ENCODE measurements at places on chromosomes 1 and 21.

DNA sequence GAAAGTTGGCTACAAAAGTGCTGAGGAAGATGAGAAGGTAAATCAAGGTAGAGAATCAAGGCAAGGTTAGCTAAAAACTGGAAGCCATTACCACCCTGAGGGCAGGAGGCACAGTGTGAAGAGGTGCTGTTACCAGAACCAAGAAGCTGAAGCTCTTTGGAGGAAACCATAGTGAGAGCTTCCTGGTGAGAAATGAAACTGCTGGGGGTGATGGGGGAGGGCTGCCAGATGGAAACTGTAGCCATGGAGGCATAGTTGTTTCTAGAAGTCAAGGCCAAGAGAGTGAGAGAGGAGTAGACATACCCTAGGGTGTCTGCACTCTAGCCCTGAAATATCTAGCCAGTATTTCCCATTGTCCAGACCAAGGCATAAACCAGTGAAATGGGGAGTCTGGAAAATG lies 28.7 kb downstream of the IFI44 start:
- no peak for DNase-seq

- no peak for DNase-seq
Measured at GRCh38 chr1:48181669-48182367, 40.7 kb upstream of the SLC5A9 start.

GRCh38 chr1:214957330-214958137 lies 125.0 kb upstream of the KCNK2 start:
- DNase-seq: peak; percentile 26

GRCh38 chr21:42287193-42288083 lies 27.8 kb downstream of the TFF3 start:
- DNase-seq: no peak

DNA sequence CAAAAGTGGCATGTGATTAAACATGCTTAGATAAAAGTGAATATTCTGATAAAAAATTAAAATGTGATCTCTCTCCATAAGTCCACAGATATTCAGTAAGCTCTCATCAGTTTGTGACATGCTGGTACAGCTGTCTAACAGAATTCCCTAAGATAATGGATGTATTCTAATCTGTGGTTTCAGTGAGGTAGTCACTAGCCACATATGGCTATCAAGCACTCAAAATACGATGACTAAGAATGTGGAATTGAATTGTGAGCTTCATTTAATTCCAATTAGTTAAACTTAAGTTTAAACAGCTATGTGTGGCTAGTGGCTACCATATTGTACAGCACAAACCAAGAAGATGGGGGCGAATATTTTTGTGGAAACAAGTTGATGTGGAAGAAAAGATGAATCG lies 4.1 kb upstream of the REG4 start:
- no peak for DNase-seq

GRCh38 chr1:10161541-10162290 lies 48.7 kb upstream of the KIF1B start:
- DNase-seq: no peak

- DNase-seq: no peak
Measured at GRCh38 chr1:183043872-183044854, 20.9 kb downstream of the LAMC1 start.

DNA sequence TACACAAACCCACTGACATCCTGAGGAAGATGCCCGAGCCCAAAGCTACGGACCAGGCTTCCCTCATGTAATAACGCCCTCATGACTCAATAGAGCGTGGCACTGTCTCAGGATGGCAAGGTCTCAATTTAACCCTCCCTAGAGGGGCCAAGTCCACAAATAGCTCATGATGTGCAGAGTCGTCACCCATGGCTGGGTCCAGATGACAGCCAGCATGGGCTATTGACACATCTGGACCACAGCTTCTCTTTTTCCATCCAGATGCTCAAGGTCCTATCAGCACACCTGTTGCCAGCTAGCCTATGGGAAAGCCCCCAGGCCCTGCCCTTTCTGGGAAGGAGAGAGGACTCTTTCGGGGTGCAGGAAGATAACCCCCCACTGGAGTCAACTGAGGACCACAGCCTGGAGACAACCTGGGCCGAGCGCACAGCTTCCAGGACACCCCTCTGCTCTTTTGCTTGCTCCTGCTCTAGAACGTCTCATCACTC lies 2.8 kb downstream of the LAPTM5 start:
- no peak for DNase-seq

- DNase-seq: no peak
Measured at GRCh38 chr1:174682419-174683008, 234.8 kb downstream of the GPR52 start.

DNA sequence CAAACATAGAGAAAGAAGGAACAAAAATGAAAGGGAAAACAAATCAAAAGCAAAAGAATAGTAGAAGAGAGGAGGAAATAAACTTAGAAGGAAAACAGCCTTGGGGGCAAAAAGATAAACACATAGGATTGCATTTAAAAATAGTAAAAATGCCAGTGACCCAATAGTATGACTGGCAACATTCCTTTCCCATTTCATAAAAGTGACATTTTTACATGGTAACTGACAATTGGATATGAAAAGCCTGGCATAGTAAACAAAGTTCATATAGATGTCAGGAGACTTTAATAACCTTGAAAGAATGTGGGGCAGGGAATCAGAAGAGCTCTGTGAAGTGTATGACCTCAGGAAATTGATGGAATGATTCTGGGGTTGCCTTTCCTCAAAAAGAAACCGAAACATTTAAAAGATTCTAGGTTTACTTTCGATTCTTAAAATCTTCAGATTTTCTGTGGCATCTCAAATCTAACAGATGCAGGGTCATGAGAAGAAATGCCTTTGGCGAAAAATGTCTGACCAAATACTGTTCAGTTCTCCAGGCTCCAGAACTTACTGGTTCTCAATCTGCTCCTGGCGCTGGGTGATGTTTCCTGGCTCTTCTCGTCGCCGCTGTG lies 33.7 kb downstream of the SPTA1 start:
- no peak for DNase-seq

- DNase-seq: peak; percentile 38
Measured at GRCh38 chr1:36008546-36009197, 75.2 kb upstream of the TEKT2 start.

DNA sequence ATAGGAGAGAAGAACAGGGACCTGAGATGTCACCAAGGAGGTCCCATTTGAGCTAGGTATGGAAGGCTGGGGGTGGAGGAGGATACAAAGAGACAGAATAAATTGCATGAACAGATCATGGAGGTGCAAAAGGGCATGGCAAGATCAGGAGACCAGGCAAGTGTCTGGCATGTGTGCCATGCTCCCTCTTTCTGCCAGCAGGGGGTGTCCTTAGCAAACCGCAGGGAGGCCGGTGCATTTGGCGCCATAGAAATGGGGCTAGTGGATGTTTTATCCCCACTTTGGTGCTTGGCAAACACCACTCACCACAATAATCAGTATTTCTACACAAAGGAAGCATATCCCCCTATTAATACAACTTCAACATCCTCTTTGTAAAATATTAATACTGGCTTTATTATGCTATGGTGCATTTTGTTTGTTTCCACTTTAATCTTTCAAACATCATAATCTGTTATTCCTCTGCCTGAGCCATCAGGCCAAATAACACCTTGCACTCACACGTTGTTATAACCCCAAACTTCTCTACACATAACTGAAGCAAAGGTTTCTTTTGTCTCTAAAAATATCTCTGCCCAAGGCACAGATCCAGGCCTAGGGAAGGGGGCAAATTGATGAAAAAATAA lies 25.9 kb downstream of the S100A6 start:
- no peak for DNase-seq

- no peak for DNase-seq
Measured at GRCh38 chr21:36535618-36536241, 55.8 kb upstream of the CLDN14 start.

DNA sequence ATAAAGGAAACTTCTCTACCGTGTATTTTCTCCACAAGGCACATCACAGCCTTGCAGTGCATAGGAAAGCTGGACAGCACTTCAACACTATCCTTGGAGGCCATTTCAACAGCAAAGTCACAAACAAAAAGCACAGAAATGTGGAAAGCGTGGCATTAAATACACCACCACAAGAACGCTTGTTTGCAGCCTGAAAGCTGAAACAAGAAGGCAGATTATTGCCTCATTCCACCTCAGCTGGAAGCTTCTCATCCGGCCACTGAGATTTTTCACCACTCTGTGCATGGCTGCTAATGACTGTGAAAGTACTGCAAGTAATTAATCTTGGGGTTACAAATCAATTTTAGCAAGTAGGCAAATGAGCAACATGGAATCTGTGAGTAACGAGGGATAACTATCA lies 50.9 kb upstream of the GALNT2 start:
- DNase-seq: no peak

- no peak for DNase-seq
Measured at GRCh38 chr1:48743480-48743879, 33.2 kb downstream of the BEND5 start.

GRCh38 chr21:33401630-33401992 lies 1.6 kb upstream of the IFNGR2 start:
- DNase-seq: no peak

DNA sequence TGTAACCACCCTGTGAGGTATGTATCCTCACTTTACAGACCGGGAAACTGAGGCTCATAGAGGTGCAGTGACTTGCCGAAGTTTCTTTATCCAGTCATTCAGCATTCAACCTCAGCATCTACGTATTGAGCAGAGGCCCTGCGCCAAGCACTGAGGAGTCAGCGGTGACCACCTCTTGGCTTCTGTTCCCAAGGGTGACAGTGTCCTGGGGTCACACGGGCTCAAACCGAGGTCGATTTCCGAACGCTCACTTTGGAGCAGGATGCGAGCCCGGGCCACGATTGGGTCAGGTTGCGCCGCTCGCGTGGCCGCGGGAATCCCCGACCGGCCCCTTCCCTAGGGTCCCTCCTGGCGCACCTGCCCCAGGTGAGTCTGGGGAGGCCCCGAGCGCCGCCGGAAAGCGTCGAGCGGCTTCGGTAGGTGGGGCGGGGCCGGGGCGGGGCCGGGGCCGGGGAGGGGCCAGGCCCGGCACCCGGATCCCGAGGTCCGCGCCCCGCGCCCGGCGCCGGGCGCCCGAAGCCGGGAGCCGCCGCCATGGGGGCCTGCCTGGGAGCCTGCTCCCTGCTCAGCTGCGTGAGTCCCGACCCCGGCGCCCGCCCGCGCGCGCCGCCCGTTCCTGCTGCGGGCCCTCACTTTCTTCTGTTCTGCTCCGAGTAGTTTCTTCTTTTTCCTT lies at the start of gene SERINC2:
Gene SERINC2, plus strand, starts transcription at position 482 of the 673 bp plus-strand sequence. Its CDS starts 53 bp downstream, at position 535.
- DNase-seq: peak; percentile 58

- DNase-seq: no peak
Measured at GRCh38 chr1:194535369-194535768, 1349.0 kb upstream of the B3GALT2 start.

- no peak for DNase-seq
Measured at GRCh38 chr1:93613898-93614297, 67.7 kb downstream of the BCAR3 start.

GRCh38 chr21:33013626-33014025 lies 12.1 kb upstream of the OLIG2 start:
- no peak for DNase-seq

DNA sequence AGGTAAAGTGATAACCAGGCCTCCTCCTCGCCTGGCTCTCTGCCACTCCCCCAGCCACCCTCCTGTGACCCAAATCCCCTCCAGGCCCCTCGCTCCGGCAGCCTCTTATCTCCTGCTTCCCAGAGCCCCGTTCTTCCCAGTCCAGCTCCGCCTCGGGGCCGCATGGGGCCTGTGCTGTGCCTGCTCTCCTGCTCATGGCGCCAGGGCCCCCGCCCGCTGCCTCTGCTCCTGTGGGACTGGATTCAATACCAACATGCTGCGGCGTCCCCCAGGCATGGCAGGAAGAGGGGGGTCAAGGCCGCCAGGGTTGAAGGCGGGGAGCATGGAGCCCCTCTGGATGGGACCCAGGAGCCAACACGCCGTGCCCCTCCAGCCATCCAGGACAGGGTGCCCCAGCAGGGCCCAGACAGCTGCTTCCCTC lies 213.0 kb upstream of the VAMP3 start:
- DNase-seq: no peak

DNA sequence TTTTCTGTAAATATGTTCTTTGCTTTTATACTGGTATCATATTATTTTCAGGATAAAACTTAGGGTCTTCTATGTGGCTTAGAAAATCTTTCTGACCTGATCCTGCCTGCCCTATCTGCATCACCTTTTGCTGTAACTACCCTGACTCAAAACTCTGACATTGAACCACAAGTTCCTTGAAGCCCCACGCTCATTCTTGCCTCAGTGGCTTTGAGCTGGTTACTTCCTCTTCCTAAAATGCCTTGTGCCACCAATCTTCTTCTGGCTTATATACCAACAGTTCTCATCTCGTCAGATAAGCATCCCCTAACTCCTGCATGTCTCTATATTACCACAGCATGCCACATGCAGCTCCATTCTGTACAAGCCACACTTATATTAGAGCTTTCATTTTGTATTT lies 84.5 kb upstream of the LRRC7 start:
- no peak for DNase-seq

- no peak for DNase-seq
Measured at GRCh38 chr1:156124557-156125483, 10.3 kb downstream of the LMNA start.

DNA sequence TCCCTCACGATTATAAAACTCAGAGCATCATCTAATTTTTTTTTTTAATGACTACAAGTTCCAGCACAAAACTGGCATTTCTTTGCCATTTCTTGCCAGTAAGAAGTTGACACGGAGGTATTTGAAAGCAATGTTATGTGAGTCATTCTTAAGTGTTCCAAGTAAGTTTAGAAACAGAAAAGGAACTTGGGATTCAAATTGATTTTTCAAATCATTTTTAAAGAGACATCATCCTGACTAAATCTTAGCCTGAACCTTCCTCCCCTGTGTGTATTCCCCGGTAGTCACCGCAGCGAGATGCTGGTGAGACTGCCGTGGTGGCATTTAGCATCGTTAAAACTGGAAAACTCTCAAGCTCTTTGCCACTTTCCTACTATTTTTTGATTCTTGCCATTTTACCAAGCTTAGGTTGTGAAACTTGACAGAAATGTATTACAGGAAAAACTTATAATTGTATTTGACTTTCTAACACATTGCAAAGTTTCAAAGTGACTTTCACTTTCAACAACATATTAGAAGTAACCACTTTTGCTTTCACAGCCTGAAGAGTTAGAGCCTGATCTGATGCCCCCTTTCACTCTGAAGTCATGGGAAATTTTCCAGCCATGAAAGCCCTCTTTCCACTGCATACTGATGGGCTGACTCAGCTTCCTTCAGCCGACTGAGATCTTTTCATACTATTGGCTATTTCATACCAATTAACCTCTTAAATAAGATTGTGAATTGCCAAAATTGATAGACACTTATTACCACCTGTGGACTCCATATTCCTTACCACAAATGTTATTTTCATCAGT lies 61.4 kb downstream of the OLFML2B start:
- DNase-seq: peak; percentile 54

DNA sequence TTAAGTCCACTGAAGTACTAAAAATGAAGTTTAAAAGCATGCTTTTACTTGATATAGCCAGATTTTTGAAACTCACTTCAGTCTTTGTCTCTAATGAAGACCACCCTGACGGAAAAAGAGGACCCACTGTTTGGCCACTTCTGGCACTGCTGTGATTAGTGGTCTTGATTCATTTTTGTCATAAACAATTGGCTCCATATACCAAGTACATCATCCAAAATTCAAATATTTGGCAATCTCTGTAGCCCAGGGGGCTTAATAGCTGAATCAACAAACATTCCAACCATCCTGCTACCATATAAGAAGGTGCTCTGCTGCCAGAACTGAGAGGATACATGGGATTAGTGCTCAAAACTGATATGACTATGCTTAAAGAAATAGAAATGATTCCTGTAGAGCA lies 156.0 kb downstream of the COL24A1 start:
- no peak for DNase-seq

- DNase-seq: no peak
Measured at GRCh38 chr1:55916481-55916880, 662.9 kb downstream of the PLPP3 start.

- DNase-seq: no peak
Measured at GRCh38 chr1:1924386-1924785, 5.3 kb upstream of the TMEM52 start.

GRCh38 chr1:170131984-170132383 lies 13.8 kb upstream of the NTMT2 start:
- no peak for DNase-seq

All from H54 (cell line).